ENCODE measurements at places on chromosomes 5 and 9.
A peak's percentile ranks its signal among the peaks of the same experiment; 100 is the strongest.

DNA sequence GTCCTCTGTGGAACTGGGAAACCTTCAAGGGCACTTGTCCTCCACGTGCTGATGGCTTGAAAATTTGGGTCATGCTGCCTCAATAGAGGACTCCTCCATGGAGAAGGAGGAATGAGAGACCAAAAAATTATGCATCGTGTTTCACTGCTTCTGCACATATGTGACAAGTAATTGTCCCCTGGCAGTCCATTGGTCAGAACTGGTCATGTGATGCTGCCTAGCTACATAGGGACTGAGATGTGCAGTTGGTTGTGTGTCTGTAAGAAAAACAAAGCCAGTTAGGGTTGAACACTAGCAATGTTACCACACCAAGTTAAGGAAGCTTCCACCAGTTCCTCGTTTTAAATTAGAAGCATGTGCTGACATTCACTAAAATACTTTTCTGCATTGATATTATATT, 201.9 kb upstream of the ANKH start:
- DNase-seq = no peak

DNA sequence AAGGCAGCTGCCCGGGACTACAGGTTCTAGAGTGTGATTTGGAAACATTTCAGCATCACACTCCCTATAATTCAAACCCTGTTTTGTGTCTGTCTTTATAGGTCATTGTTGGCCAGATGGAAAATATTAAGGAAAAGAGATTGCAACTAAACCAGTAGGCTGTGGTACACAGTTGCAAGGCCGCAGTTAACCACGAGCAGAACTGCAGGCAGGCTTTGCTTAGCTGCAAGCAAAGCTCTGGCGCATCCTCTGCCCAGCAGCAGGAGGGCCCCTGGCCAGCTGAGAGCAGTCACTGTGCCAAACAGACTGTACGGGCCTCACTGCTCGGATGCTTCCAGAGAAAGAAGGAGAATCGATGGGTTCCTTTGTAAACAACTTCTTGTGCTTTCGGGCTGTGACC, 204.5 kb downstream of the DENND1A start:
- DNase-seq = peak; percentile 31

- DNase-seq = no peak
Measured at GRCh38 chr5:142617416-142618129, 68.3 kb downstream of the FGF1 start.

DNA sequence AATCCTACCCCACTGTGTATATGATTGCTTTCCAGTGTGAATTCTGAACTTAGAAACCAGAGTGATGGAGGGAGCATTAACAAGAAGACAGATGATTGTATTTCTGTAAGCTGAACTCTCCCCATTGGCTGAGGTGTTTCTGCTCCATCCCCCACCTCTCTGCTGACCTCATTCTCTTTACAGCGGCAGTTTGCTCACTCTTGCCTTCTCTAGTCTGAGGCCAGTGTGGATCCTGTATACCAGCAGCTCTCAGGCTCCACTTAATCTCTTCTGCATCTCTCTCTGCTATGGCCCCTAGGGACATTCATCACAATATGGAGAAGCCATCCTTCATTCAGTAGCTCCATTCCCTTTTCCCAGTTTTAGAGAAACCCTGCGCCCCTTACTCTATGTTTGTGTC, 358.8 kb downstream of the MAN2A1 start:
- DNase-seq = no peak

DNA sequence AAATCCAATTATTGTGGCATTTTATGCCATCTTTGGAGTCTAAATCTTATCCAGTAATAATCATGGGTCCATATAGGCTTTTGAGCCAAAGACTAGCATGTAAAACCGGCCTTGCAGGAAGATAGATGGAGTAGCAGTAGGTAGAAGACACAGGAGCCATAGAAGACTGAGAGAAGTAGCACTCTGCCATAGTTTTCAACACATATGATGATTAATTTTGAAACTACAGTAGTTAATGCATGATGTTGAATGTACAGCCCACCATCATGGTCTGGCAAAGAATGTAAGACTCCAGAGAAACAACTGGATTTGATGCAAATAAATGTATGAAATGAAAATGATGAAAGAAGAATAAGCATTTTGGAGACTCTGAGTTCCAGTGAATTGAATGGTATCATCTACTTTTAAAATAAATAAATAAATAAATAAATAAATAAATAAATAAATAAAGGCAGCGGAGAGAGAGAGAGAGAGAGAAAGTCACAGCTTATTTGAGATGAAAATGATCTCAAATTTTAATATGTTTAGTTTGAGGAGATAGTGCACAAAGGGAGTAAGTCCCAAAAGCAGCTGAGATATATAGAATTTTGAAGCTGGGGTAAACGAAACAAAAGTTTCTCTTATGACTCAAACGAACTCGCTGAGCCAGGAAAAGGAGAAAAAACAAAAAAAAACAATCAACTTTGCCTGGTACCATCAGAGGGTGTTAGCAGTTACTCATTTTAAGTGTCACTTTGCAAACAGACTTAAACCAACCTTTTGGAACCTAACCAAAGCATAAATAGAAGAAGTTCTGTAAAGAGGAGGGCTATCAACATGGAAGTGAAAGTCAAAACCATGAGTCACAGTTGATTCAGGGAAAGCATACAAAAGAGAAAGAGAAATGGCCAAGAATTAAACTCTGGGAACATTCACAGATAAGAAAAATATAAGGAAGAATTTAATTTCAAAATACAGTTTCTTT, 388.7 kb downstream of the CETN3 start:
- peak; percentile 86 for DNase-seq

GRCh38 chr9:100595391-100596199, 17.7 kb downstream of the CAVIN4 start:
- DNase-seq = peak; percentile 55

DNA sequence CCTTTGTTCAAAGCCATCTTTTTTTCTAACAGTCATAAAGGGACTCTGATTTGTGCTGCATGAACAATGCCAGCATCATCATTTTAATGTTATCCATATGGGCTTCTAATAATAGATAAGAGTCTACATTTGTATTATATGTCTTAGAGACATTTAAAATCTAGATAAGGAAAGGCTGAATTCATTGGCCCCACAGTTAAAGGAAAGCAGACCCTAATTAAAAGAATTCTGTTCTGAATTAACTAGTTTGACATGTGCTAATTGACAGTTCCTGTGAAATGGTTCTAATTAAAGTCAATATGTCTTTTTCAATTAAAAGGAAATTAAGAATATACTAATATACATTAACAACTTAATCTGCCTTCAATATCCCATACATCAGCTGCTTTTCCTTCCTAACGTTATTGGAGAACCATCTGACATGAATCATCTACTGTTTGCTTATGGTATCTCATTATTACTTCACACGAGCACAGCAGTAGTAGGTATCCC, 104.7 kb downstream of the NR2F1-AS1 start:
- DNase-seq = no peak

GRCh38 chr5:175715627-175716522, 58.0 kb downstream of the HRH2 start:
- DNase-seq = no peak

- DNase-seq = no peak
Measured at GRCh38 chr5:127431977-127432585, 85.4 kb upstream of the PRRC1 start.

DNA sequence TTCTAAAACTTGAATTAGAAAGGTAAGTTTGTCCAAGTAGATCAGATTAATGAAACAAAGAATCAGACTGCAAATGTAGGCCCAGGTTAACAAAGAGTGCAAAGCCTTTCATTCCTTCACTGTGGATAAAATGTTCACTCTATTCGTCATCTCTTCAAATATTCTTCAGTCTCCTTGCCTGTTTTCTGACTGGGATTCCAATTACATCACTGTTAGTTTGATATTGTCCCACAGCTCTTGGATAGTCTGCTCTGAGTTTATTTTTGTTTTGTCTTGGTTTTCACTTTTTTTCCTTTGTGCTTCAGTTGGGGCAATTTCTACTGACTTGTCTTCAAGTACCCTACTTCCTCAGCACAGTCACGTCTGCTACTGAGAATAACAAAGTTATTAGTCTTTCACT, 38.5 kb upstream of the GZMA start:
- no peak for DNase-seq

- no peak for DNase-seq
Measured at GRCh38 chr5:177296581-177296980, 6.9 kb downstream of the RAB24 start.

DNA sequence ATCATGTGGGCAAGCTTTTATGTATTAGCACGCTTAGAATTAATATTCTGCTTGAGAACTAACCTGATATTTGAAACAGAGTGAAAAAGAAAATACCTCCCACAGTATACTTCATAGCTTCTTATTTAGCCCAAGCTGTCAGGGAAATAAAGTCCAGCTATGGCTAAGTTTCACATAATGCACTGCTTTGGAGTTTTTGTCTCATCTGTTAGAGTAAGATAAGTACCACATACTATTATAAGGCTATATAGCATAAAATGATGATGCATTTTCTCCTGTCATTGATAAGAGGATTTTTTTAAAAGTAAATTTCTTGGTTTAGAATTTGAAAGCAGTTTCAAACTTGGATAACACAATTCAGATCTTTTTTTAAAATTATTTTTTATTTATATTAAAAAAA, 2.4 kb upstream of the ANKDD1B start:
- no peak for DNase-seq

GRCh38 chr9:36040271-36040925, 3.7 kb downstream of the RECK start:
- no peak for DNase-seq

DNA sequence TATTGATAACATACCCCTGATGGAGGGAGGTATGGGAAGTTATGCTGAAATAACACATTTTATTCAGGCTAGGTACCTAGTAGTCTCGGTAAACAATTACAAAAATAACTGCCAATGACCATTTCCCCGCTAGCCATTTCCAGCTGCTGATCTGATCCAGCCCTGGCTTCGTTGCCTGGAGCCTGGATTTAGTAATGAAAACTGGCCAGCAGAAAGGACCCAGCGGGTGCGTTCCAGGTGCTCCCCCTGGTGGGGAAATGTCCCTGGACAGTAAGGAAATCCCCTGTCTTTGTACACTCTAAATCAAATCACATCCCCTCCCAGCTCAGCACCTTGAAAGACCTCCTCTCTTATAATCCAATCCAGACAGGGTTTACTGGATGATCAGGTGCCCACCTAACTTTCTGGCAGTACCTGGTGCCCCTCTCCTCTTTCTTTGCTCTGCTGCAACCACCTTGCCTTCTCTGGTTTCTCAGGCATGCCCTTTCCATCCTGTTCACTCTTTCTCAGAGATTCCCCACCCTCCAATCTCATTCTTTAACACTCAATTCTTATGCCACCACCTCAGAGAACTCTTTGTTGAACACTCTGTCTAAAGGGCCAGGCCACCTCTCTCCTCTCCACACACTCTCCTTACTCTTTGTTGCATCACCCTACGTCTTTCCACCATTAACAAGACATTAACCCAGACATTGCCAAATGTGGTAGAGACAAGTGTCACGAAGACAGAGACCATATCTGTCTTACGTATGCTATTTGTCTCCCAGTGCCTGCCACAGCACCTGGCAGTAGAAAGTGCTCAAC, 50.1 kb upstream of the SMAD5 start:
- peak; percentile 39 for DNase-seq

GRCh38 chr9:4799775-4800174, 7.0 kb downstream of the RCL1 start:
- no peak for DNase-seq

- DNase-seq = no peak
Measured at GRCh38 chr9:8694983-8695588, 895.5 kb upstream of the DMAC1 start.

- no peak for DNase-seq
Measured at GRCh38 chr5:173554989-173555705, 61.3 kb downstream of the BOD1 start.

DNA sequence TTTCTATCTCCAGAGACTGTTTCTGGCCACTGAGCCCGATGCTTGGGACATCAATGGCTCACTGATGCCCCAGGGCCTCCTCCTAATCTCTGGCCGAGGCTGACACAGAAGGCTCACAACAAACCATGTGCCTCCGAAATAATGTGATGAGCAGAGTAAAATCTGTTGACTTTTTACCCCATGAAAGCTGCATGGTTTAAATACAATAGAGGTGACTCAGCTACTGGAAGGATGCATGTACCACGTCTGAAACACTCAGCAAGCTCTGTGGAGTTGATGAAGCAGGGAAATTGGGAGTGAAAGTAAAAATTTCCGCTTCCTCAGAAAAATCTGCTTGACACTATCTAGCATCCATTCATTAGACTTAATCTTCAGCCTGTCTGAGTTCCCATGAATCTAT, 111.1 kb upstream of the EQTN start:
- peak; percentile 4 for DNase-seq

DNA sequence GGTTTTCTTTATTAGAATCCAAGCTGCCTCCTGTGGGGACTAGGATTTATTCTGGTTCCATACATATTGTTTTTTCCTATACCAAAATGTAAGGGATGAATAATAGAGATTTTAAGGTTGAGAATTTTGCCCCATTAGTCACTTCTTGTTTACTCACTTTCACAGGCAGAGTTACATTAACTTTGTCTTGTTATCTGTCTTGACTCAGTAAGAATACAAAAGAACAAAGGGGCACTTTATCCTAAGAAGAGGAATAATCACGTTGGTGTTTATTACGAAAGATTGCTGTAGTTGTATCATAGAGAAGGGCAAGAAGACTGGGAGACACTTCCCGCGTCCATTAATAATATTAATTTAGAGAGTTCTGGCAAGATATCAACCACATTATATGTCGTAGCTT, 599.7 kb upstream of the FTMT start:
- DNase-seq = no peak

- DNase-seq = no peak
Measured at GRCh38 chr5:56019306-56020272, 24.8 kb upstream of the IL6ST start.

GRCh38 chr5:132030610-132031009, 19.2 kb upstream of the ACSL6 start:
- no peak for DNase-seq

DNA sequence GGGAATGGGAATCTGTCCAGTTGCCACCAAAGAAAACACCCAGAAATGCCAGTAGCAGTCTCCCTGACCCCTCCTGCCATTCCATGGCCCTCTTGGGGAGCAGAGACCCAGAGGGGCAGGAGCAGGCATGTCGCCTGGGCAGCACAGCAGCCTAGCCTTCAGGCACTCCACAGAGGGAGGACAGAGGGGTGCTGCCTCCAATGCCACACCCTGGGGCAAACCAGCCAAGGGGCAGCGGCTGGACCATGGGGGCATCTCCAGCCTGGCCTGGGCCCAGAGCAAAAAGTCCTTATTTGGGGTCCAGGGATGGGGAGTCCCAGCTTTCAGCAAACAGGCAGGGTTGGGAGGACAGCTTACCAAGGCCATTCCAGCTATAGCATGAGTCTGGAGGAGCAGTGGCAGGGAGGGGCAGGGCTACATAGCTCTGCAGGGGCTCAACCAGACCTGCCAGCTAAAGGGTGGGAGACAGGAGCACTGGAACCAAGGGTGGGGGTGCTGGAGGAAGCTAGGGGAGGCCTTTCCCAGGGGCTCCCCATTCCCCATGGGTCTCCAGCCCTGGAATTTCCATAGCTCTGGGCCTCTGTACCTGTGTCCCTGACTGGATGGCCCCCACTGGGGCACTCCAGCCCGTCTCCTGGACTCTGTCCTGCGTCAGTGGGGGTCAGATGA, 6.7 kb downstream of the BRD3 start:
- DNase-seq = no peak

GRCh38 chr5:180090769-180091546, 19.4 kb upstream of the RNF130 start:
- DNase-seq = no peak

Measured in astrocyte of the cerebellum (primary cell).